ENCODE measurements at places on chromosomes 16 and 17.

DNA sequence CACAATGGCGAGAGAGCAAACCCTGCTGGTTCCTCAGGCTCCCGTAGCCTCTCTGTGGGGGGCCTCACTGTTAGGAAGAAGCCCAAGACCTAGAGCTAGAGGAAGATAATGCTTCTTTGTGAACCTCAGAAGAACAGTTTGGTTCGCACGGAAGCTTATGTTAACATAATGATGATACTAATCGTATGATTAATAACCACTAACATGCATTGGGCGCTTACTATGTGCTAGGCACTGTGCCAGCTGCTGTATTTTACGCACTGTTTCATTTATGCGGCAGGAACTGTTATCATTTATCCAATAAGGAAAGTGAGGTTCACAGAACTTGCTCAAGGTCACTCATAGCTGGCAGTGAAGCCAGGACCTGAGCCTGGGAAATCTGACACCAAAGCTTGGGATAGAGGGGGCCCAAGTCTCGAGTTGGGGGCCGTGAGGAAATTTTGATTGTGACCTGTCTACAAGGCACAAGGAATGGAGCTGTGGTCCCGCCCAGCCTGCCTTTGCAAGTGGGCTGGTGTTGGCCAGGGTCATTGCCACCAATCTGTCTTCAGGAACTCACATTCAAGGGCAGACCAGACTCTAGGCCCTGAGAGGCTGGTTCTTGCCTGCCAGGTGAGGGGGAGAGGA lies 6.8 kb downstream of the PRCD start:
- DNase-seq = no peak

DNA sequence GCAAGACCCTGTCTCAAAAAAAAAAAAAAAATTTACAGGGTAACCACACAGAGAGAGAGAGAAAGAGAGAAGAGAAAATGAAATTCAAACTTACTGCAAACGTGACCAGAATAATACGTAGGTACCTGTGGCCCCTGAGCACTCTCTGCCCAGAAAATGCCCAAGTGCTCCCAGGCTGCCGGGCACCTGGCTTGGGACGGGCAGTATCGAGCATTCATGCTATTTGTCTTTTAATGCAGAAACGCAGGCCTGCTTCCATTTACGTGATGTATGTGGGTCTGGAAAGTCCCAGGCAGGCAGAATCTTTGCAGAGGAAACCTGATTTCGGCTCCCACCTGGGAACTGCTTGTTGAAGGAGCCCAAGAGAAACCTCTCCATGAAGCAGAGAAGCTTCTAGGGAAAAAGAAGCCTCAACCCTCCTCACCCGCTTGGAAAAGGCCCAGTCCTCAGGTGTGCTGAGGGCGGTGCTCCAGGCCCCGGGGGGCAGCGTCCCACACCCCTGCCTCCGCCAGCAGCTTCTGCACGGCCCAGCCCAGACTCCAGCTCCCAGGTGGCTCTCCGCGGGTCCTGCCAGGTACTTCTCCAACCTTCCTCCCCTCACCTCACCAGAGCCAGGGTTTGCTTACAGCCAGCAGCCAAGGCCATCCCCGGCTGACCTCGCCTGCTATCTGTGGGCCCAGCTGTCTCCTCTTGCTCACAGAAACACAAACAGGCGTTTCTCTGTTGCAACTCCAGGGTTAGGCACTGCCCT lies 14.0 kb downstream of the RPH3AL start:
- no peak for DNase-seq

- no peak for DNase-seq
Observed at GRCh38 chr16:66003201-66003600, 363.3 kb upstream of the CDH5 start.

DNA sequence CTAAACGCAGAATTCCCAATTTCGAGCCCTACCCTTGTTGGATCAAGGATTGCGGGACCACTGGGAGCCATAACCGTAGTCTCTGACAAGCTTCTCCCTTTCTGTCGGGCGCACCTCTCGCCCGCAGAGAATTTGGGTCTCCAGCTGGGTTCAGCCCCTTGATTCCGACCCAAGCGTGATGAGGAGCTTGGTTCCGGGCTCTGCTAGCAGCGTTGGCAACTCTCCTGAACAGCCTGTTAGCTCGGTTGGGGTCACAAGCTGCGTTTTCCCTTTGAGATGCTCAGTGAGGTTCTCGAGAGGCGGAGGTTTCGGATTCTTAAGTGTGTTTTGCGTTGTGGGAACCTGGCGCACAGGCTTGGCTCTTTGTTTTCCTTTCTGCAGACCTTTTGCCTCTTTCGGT lies 655 bp downstream of the ATXN1L start:
- DNase-seq = no peak

- no peak for DNase-seq
Observed at GRCh38 chr17:42798011-42798382, 507 bp downstream of the COA3 start.

DNA sequence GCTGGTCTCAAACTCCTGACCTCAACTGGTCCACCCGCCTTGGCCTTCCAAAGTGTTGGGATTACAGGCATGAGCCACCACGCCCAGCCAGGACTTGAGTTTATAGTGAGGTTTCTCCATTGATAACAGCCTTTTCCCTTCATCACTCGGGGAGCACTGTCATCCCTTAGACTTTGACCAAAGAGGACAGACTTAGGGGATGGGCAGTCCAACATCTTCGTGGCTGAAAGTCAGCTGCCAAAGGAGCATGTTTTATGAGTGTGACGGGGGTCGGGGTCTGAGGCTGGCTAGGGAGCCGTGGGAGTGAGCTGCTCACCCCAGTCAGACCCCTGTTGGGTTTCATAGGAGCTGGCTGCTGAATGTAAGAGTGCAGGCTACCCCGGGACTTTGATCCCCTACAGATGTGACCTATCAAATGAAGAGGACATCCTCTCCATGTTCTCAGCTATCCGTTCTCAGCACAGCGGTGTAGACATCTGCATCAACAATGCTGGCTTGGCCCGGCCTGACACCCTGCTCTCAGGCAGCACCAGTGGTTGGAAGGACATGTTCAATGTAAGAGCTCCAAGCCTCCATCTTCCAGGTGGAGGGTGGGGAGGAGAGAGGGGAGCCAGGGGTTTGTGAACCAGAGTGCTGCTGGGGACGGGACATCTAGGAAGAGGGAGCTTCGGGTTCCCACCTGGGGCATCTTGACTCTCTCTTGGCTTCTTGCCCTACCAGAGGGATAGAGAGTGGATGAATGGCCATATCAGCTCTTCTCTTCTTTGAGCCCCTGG lies 3.1 kb downstream of the DHRS11 start:
- DNase-seq = no peak

DNA sequence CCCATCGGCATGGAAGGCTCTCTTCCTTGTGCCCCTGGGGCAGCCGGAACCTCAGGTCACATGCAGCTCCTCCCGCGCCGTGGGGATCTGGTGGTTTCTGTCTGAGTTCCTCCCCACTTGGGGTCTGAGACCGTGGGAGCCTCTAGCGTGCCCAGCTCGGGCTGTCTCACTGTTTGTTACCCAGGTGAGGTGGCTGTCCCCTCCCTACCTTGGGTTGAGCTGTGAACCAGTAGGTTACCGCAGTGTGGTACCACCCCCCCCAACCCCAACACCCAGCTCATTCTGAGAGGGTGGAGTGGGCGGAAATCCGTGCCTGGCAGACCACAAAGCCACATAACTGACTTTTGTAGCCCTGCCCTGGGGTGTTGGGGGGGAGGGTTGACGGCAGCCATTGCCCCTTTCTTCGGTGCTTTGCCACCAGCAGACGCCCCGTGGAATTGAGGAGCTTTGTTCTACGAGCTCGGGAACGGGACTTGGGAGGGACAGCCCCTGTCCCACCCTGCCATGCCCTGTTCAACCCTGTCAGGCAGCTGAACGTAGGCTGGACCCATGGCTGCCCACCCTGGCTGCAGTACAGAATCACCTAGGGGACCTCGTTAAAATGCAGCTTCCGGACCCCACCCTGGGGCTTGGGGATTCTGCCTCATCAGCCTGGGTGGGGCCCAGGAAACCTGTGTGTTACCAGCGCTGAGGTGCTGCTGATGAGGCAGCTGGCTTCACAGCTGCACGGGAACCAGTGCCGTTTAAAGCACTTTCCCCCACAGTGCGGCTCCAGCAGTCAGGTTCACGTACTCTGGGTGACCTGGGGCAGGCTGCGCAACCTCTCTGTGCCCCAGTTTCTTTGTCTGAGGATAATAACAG lies 18.5 kb downstream of the RAP1GAP2 start:
- no peak for DNase-seq

- peak; percentile 29 for DNase-seq
Observed at GRCh38 chr17:65181237-65182061, 44.3 kb downstream of the RGS9 start.

DNA sequence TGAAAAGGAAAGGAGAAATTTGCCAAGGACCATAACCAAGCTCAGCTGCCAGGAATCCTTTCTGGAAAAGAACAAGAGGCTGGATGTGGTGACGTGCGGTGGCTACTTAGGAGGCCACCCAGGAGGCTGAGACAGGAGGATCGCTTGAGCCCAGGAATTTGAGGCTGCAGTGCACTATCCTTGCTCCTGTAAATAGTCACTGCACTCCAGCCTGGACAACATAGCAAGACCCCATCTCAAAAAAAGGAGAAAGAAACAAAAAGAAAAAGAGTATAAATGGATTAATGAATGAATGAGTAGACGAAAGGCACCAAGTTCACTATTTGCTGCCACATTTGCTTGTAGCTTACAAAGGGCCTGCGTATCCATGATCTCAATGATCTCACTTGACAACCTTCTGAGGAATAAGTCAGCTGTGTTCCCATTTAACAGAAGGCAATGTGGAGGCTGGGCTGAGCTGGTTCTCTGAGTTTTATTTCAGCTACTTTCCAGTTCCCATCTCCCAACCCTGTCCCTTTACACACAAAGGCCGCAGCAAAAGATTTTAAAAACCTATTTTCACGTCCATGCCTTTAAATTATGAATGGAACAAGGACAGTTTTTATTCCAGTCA lies 29.8 kb downstream of the ARSG start:
- DNase-seq = no peak

DNA sequence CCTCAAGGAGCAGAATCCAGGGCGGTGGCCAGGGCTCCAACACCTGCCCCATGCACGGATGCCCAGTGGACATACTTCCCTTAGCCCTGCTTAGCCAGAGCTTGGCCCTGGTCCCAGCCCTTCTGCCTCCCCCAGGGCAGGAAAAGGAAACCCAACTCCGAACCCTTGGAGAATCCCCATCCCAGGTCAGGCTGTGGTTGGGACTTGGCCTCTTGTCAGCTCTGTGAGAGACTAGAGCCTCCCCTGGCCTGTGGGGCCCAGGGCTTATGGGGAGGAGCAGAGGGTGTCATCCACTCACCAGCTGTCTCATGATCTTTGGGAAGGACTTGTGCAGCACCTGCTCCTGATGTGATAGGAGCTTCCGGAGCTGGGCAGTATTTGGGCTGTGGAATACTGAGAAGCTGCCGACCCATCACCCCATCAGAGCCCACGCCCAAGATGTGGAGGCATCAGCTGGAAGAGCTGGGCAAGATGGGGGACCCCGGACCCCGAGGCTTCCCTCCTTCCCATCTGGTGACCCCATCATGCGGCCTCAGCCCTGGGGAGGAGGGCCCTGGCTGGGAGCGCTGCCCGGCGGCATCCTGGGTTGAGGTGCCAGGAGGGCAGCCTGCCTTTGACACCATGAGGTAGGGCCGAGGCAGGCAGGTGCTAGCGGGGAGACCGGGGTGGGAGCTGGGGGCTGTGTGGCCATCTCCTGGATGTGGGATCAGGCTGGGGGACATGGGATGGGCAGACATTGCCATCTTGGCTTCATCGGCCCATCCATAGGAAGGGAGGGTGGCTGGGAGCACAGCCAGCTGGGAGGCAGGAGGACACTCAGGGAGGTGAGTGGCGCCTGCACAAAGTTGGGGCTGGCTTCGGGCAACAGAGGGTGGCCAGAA lies 45.1 kb downstream of the TNFRSF13B start:
- DNase-seq = no peak

GRCh38 chr16:89417352-89417751 lies 73.0 kb downstream of the ANKRD11 start:
- DNase-seq = no peak

DNA sequence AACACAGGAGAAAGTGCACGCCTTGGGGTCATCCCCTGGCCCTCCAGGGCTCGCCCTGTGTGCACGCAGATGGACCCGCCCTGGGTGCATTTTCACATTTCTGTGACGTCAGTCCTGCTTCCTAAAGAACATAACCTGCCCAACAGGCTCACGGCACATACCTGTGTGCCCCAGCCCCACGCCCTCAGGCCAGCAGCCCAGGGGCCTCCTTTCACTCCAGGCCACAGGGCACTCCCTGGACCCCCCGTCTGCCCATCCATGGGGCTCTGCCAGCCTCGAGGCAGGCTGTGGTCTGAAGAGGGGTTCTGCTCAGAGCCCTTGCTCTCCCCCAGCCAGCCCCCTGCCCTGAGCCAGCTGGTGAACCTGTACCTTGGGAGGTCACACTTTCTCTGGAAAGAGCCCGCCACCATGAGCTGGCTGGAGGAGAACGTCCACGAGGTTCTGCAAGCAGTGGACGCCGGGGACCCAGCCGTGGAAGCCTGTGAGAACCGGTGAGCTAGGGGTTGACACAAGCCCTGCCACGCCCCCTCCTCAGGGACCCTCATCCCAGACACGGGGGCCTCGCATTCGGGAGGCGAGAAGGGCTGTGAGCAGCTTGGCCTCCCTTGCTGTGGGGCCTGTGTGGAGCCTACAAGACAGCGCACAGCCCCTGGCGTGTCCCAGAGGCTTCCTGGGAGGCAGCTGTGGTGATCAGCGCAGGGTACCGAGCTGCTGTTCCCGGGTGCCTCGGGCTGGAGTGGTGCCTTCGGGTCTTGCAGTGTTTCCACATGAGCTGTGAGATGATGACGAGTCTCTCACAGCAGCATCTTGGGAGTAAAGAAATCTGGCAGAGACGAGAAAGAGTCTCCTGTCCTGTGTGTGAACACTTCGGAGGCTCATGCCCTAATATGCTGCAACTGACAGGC lies 13.8 kb upstream of the MC1R start:
- DNase-seq = no peak

GRCh38 chr17:28880572-28880945 lies 17.0 kb downstream of the FLOT2 start:
- no peak for DNase-seq

GRCh38 chr16:78284957-78285434 lies 185.5 kb downstream of the WWOX start:
- DNase-seq = no peak
